Hepatocyte (in vitro differentiated cells): ENCODE measurements at places on chromosomes 12 and 14. TPM values are rescaled to one million over a fixed set of nuclear protein-coding genes. Genes with fewer than 3 reads are reported as not detected.

Gene GALNT16
- 1.7 and 2.4 TPM in 2 replicates for total RNA-seq

Gene INSM2
- total RNA-seq = not detected in 2 replicates

Gene KRT73
- total RNA-seq = not detected in 2 replicates

Gene C14orf132
- 16.3 and 17.0 TPM in 2 replicates for total RNA-seq

Gene SYNJ2BP
- 37.2 and 38.6 TPM in 2 replicates for total RNA-seq

Gene OVCH1
- 0.12 and 0.53 TPM in 2 replicates for total RNA-seq

Gene CIPC
- total RNA-seq = 25.6 and 29.6 TPM in 2 replicates

GRCh38 chr12:99110868-99111267 is 465.8 kb downstream of the APAF1 start:
- DNase-seq = no peak

DNA sequence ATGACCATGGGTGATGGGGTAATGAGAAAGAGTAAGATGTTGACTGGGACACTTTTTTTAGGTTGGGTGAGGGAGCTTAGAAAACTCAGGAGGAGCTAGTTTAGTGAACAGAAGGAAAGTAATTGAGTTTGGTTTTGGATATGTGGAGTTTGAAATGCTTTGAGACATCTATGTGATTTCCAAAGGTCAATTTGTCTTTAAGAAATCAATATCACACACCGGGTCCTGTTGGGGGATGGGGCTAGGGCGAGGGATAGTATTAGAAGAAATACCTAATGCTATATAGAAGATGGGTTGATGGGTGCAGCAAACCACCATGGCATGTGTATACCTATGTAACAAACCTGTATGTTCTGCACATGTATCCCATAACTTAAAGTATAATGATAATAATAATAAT is 118.4 kb downstream of the ASCL1 start:
- no peak for DNase-seq

DNA sequence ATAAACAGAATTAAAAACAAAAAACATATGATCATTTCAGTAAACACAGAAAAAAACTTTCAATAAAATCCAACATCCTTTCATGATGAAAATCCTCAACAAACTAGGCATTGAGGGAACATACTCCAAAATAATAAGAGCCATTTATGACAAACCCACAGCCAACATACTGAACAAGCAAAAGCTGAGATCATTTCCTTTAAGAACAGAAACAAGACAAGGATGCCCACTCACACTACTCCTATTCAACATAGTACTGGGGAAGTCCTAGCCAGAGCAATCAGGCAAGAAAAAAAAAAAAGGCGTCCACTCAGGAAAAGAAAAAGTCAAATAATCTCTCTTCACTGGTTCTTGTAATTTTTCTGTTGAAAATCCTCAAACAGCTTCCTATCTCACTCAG is 30.1 kb downstream of the MRPL42 start:
- DNase-seq = no peak

- no peak for DNase-seq
Measured at GRCh38 chr14:93546642-93547041, 115.9 kb downstream of the UNC79 start.

DNA sequence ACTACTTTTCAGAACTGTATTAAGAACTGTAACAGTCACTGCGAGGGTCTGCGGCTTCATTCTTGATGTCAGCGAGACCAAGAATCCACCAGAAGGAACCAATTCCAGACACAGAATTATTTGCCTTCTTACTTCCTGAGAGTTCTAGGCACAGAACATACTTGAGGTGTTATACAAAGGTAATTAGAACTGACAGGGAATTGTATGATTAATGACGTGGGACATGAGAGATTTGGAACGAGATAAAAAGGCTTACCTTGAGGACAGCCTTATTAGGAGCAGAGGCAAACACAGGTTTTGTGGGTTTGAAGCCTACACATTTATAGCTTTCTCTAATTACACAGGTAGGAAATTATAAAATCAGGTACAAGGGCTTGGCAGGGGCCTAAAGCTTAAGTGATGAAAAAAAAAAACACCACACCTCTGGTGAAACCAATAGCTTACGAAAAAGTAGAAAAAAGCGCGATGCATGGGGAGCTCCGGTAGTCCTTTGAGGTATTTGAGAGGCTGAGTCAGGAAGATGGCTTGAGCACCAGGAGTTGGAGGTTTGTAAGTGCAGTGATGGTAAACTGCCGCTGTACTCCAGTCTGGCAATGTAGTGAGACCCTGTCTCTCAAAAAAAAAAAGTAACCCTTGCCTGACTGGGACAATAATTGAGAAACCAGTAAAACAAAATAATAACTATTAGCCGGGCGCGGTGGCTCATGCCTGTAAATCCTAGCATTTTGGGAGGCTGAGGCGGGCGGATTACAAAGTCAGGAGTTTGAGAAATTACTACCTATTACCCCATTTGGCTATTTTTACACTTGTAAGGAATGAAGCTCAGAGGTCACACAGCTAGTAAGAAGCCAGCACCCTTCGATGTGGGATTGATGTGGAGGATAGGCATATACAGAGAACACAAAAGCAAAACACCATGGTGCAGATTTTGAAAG is 795 bp upstream of the ACOT2 start:
- DNase-seq = peak; percentile 30

- peak; percentile 36 for DNase-seq
Measured at GRCh38 chr14:34465069-34465859, 3.2 kb upstream of the SPTSSA start.

DNA sequence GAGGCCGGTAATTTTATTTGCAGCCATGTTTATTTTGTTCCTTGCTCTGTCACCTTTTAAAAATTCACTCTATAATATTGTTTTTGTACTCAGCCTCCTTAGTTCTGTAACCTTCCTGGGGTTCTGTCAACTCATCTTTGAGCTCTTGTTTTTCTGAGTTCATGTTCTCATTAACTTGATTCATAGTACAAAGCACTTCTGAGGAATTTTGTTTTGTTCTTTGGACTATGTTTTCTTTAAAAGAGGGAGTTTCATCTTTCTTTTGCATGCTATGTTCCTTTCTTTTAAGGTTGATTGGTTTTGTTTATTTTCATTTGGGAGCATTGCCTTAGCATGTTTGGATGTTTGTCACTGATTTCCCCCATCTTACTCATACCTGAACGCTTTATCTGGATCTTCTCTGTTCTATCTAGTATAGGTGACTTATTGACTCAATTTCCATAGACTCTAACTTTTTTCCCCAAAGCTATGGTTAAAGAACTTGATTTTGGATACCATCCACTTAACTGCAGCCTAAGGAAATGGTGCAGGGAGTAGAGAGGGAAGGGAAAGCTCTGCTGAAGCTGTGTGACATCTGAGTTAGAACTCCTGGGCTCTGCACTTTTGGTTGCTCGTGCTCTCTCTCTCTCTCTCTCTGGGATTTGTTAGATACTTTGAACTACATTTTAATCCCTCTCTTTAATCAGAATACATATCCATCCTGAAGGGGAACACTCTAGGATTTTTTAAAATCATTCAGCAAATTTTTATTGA is 268.5 kb downstream of the PAWR start:
- DNase-seq = no peak

- DNase-seq = peak; percentile 45
Measured at GRCh38 chr14:101400830-101401229, 160.5 kb upstream of the DIO3 start.

DNA sequence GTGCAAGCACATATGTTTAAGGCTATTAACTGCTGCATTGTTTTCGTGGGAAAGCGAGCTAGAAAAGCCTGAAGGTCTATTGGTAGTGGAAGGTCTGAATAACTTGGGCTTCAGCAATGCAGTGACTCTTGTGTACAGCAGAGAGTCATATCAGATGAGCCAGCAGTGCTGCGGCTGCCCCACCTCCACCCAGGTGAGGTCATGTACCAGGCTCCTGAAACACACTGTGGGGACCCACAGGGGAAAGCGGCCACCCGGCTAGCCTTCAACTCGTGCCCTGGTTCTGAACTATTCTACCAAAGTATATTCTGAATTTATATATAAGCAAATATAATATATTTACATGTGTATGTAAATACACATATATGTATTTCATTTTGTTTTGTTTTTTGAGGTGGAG is 12.7 kb upstream of the RAN start:
- DNase-seq = peak; percentile 50

GRCh38 chr12:101981868-101982267 is 79.9 kb downstream of the WASHC3 start:
- DNase-seq = no peak

DNA sequence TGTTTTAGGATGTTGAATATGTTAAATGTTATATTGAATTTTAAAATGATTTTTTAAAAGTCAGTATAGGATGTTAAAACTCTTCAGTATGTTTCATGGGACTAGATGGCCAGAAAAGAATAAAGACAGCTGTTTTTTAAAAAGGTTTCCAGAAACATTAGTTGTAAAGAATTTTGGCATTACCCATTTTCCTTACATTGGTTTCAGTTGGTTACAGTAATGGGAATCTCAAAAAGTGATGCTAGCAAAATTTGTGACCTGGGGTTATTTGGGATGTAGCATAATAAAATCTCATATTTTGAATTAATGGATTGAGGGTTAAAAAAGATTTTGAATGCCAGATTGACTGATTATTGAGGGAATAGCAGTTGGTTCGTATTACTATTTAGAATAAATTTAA is 25.3 kb downstream of the EID3 start:
- no peak for DNase-seq

- DNase-seq = no peak
Measured at GRCh38 chr14:91918186-91918883, 29.2 kb downstream of the FBLN5 start.

GRCh38 chr12:23169696-23170013 is 544.7 kb downstream of the ETNK1 start:
- DNase-seq = no peak

GRCh38 chr14:70416338-70416724 is 559 bp downstream of the SYNJ2BP start:
- DNase-seq = no peak

DNA sequence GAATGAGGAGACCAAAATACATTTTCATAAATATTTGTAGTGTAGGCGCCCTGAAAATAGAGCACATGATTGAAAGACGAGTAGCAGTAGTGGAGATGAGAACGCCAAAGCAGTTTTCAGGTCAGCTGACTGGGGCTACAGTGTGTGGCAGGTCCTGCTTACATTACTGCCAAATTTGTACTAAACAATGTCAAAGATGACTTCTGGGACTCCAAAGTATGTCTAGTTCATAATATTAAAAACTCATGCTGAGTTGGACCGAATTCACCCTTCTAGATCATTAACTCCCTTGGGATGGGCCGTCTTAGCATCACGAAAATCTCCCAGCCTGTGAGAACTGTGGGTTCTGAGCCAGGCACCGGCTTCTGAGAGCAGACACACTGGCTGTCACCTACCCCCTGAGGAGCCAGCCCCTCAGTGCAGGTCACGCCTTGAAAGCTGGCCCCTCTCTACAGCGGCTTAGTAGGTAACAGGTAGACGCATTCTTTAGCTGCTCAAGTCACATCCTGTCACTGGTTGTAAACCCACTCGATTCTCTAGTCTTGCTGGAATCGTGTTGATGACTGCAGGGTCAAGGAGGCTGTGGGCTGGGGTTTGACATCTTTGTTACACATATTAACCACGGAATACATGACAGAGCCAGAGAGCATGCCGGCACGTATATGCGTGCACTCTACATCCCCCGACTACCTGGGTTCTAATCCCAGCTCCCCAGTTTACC is 210.4 kb downstream of the ETV6 start:
- no peak for DNase-seq

- DNase-seq = no peak
Measured at GRCh38 chr14:32754209-32754608, 184.5 kb upstream of the NPAS3 start.

DNA sequence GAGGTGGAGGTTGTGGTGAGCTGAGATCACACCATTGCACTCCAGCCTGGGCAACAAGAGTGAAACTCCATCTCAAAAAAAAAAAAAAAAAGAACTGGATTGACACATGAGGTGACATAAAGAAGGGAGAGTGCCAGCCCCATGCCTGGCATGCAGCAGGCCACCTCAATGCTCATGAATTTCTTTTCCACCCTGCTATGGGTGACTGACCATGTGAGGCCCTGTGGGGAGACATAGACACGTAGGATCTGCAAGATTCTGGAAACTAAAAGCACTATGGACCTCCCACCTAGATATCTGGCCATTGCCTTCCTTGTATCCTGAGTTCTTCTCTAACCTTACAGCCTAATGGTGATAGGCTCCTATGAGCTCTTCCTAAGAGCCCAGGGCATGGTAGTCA is 5.6 kb upstream of the ACTN1 start:
- DNase-seq = no peak

GRCh38 chr12:40054555-40055227 is 51.2 kb downstream of the SLC2A13 start:
- peak; percentile 31 for DNase-seq
